Body of pancreas (tissue), 4 donors: ENCODE measurements at places on chromosomes 3 and 15.

DNA sequence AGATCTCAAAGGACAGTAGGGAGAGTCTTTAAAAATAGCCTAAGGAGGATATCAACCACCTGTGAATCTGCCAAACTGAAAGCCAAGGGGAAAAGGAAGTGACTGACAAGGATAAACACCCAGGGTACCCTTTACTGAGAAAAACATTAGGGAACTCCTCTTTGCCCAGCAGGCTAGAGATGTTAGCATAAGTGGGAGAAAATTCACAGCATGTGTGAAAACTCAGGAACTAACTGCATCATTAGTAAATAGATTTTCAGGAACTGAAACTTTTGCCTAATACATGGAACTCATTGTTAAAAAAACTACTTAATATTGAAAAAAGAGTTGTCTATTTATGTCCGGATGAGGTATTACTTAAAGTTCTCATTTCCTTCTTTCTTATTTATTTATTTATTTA lies 375.5 kb downstream of the NTRK3 start:
- H3K27me3 ChIP-seq, result no peaks in the 10 kb centered on the region
- H3K36me3 ChIP-seq, result no peaks in the 10 kb centered on the region
- DNase-seq, result no peak
- H3K27ac ChIP-seq, result no peak overlapping the region

- no peak for DNase-seq
- H3K4me1 ChIP-seq, result no peaks in the 10 kb centered on the region
- H3K36me3 ChIP-seq, result no peaks in the 10 kb centered on the region
- H3K27me3 ChIP-seq, result no peaks in the 10 kb centered on the region
- H3K27ac ChIP-seq, result no peak overlapping the region
Measured at GRCh38 chr15:27928386-27928785, 170.7 kb downstream of the OCA2 start.

DNA sequence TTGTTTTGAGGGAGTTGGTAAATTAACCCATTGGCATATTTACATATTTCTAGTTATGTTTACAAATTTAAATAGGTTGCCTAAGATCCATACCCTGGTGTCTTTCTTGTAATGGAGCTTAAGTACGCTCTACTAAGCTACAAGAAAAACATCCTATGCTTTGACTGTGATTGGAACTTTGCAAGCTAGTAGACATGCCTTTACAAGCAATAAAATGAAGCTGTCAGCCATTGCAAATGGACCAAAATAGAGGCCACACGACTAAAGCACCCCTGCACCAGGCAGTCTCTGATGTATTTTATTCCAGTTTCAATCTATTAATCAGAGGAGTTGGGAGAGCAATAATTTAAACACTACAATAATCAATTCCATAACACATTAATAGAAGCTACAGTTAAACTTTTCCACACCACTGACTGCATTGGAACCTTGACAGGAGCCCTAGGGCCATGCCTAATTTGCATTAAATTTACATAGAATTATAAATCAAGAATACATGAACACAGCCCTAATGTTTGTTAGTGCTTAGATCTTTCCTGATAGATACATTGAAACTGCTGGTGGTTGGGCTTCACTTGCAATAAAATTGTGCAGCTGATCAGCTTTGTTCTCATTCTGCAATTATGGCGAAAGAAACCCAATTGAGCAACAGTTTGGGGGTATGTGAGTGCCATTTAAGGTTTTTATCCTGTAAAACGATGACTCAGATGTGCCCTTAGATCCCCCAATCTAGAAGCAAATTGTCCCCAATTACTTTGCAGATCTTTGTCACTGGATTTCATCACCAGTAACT lies 360.1 kb downstream of the LSAMP start:
- H3K27me3 ChIP-seq, result no peaks in the 10 kb centered on the region
- no peak for DNase-seq
- H3K36me3 ChIP-seq, result no peaks in the 10 kb centered on the region
- no peak overlapping the region for H3K27ac ChIP-seq
- no peaks in the 10 kb centered on the region for H3K4me1 ChIP-seq
- H3K4me3 ChIP-seq, result no peak overlapping the region

DNA sequence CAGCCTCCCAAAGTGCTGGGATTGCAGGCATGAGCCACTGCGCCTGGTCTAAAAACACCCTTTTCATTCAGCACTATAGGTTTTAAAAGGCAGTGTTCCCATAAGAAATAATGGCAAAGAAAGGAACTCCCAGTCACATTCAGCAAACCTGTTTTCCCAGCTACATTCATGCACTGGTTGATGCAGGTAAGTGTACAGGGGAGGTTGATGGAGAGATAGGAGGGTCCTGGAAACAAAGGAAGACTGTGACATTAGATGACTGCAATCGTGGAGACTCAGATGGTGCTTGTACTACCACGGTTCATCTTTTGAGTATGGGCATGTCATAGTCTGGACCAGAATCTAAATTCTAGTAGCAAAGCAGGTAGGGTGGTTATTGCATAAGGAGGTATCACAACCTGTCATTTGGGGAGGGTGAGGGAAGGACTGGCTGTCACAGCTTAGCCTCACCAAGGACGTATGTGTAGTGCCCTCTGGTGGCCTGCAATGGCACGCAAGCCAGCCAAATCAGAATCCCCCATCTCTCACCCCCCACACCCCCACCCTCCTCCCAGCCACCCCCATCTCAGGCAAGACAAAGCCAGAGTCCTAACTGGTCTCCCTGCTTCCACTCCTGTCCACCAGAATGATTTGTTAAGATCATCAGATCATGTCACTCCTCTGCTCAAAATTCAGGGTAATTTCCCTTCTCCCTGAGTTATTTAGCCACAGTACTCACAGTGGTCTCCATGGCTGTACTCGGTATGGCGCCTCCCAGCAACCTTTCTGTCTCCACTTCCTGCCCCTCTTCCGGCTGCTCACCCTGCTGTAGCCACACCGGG lies 28.8 kb upstream of the UBL7 start:
- DNase-seq, result peak; percentile 32
- H3K36me3 ChIP-seq, result no peaks in the 10 kb centered on the region
- H3K27me3 ChIP-seq, result no peaks in the 10 kb centered on the region
- H3K4me3 ChIP-seq, result no peak overlapping the region
- H3K4me1 ChIP-seq, result no peaks in the 10 kb centered on the region
- H3K27ac ChIP-seq, result no peak overlapping the region

DNA sequence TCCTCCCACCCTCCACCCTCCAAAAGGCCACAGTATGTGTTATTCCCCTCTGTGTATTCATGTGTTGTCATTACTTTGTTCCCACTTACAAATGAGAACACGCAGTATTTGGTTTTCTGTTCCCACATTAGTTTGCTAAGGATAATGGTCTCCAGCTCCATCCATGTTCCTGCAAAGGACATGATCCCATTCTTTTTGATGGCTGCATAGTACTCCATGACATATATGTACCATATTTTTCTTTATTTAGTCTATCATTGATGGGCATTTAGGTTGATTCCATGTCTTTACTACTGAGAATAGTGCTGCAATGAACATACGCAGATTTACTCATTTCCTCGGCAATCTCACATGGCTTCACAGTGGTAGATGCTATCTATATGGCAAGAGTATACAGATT lies 453.6 kb upstream of the CFAP20DC start:
- H3K36me3 ChIP-seq, result no peaks in the 10 kb centered on the region
- DNase-seq, result no peak
- no peak overlapping the region for H3K27ac ChIP-seq
- no peaks in the 10 kb centered on the region for H3K27me3 ChIP-seq
- no peaks in the 10 kb centered on the region for H3K4me1 ChIP-seq

DNA sequence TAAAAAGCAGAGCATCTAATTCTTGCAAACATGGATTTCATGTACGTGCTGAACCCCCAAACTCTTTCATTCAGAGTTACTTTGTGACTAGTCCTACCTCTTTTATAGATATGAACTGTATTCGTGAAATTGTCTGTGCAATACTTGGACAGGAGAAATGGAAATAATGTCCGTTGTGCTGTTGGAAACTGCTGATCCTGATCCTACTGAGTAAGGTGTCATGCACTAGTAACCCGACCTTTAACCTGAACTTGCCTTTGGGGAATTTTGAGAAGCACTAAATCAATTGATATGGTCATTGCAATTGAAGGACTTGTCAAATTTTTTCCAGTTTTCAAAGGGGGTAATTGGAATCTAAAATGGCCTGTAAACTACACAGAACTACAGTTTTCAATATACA lies 856.4 kb downstream of the ROBO1 start:
- H3K27ac ChIP-seq, result no peak overlapping the region
- no peaks in the 10 kb centered on the region for H3K27me3 ChIP-seq
- no peaks in the 10 kb centered on the region for H3K36me3 ChIP-seq
- H3K4me1 ChIP-seq, result no peaks in the 10 kb centered on the region

GRCh38 chr3:51353131-51353530 lies 32.0 kb upstream of the MANF start:
- no peak overlapping the region for H3K4me3 ChIP-seq
- H3K36me3 ChIP-seq, result no peaks in the 10 kb centered on the region
- H3K27ac ChIP-seq, result no peak overlapping the region
- H3K4me1 ChIP-seq, result no peaks in the 10 kb centered on the region
- H3K27me3 ChIP-seq, result no peaks in the 10 kb centered on the region

DNA sequence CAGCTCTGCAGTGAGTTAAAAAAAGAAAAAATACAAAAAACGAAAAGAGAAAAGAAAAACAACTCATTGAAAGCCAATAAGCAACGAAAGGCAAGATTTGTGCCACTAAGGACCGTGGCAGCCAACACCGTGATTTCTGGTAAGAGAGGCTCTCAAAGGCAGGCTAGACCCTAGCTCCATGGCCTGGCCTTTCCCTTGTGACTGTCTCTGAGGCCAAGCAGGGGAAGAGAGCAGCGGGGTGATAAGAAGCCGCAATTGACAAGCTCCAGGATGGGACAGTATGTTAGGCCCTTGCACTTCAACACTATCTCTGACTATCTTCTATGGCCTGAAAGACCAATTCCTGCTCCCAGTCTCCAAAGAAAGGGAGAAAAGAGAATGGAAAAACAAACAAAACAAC lies 12.4 kb downstream of the APOD start:
- H3K4me1 ChIP-seq, result no peaks in the 10 kb centered on the region
- no peak overlapping the region for H3K27ac ChIP-seq
- no peaks in the 10 kb centered on the region for H3K36me3 ChIP-seq

DNA sequence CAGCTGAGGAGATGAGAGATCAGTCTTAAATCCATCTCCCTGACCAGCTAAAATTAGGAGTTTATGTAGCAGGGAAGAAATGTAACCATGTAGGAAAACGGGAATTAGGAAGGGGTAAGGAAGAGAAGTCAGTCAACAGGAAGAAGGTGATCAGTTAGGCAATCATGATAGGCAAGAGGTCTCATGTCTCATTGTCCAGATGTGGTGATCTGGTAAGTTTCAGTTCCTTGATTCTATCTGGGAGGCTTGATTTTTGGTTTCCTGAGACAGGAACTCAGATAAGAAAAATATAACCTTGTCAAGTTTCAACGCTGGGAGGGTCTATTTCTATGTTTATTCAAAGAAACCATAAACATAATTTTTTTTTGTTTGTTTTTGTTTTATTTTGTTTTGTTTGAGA lies 40.3 kb upstream of the TBC1D5 start:
- H3K36me3 ChIP-seq, result no peaks in the 10 kb centered on the region
- no peaks in the 10 kb centered on the region for H3K4me1 ChIP-seq
- no peak for DNase-seq
- H3K27me3 ChIP-seq, result no peaks in the 10 kb centered on the region
- H3K4me3 ChIP-seq, result no peak overlapping the region

- DNase-seq, result peak; percentile 49
- peaks cover 2% of the 10 kb centered on the region for H3K36me3 ChIP-seq
- H3K4me3 ChIP-seq, result peak overlapping the region; percentile 79
- H3K27me3 ChIP-seq, result no peaks in the 10 kb centered on the region
- H3K27ac ChIP-seq, result peak overlapping the region; percentile 72
- peaks cover 20% of the 10 kb centered on the region for H3K4me1 ChIP-seq
Measured at GRCh38 chr15:81323559-81323943, 390 bp downstream of the STARD5 start.

GRCh38 chr3:128270559-128271492 lies 117.5 kb downstream of the EEFSEC start:
- peaks cover 23% of the 10 kb centered on the region for H3K4me1 ChIP-seq
- H3K27me3 ChIP-seq, result no peaks in the 10 kb centered on the region
- DNase-seq, result peak; percentile 50
- no peak overlapping the region for H3K4me3 ChIP-seq
- H3K27ac ChIP-seq, result no peak overlapping the region
- no peaks in the 10 kb centered on the region for H3K36me3 ChIP-seq

DNA sequence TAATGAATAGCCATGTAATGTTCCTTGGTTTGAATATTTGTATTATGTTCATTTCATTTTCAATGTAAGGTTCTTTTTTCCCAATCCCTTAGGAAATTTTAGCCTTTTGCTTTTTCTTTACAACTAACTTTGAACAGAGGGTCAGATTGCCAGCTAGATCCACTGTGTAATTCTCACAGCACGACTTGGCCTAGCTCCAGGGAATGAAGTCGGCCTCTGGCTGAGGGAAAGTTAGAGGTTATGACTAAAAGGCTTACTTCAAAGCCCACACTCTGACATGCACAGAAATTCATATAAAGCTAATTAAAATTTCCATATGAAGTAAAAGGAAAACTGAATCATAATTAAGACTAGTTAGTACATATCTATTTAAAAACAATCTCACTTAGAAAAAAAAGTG lies 38.7 kb downstream of the ROBO1 start:
- no peak overlapping the region for H3K4me3 ChIP-seq
- no peak overlapping the region for H3K27ac ChIP-seq
- H3K36me3 ChIP-seq, result no peaks in the 10 kb centered on the region
- no peak for DNase-seq
- H3K4me1 ChIP-seq, result no peaks in the 10 kb centered on the region

DNA sequence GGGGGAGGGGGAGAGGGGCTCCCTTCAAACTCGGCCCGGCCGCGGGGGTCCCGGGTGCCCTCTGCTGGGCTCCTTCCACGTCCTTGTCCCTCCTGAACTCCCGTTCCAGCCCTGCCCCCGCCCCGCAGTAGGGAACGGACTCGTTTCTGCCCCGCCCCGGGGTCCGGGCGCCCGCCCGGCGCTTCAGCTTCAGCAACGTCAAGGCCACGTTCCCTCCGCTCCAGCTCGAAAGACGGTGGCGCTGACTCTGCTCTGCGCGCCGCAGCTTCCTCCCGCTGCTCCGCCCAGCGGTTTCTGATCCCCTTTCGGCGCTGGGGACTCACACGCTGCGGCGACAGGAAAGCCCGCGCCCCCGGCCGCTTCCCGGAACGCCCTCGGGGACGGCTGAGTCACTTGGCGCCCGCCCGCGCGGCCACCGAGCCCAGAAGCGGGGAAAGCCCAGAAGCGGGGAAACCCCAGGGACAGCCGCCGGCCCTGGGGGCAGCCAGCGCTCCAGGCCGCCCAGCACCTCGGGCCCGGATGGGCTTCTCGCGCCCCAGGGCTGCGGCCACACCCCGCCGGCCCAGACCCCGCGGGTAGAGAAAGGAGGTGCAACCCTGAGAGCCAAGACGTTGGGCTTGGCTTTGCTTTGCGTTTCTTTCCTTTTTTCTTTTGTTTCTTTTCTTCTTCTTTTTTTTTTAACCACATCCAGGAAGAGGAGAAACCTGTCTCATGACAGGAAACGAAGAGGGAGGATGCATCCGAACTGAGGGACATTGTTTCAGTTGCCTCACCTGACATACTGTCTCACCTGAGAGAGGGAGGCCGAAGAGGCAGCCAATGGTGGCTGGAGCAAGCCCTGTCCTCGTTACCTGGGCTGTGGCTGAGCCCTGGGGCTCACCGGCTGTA lies 28.9 kb downstream of the ARHGAP31 start:
- H3K27me3 ChIP-seq, result no peaks in the 10 kb centered on the region
- H3K4me3 ChIP-seq, result peak overlapping the region; percentile 20
- peak; percentile 82 for DNase-seq
